Epithelial cell of proximal tubule (primary cell): ENCODE measurements at places on chromosomes 11 and 22. TPM values are rescaled to one million over a fixed set of nuclear protein-coding genes. Genes with fewer than 3 reads are reported as not detected.
A peak's percentile ranks its signal among the peaks of the same experiment; 100 is the strongest.

The NRIP3 gene
- total RNA-seq = 14.5 and 22.8 TPM in 2 replicates

GRCh38 chr11:33868647-33869461 lies 23.0 kb downstream of the LMO2 start:
- DNase-seq = no peak

The GSC2 gene
- not detected in 2 replicates for total RNA-seq

DNA sequence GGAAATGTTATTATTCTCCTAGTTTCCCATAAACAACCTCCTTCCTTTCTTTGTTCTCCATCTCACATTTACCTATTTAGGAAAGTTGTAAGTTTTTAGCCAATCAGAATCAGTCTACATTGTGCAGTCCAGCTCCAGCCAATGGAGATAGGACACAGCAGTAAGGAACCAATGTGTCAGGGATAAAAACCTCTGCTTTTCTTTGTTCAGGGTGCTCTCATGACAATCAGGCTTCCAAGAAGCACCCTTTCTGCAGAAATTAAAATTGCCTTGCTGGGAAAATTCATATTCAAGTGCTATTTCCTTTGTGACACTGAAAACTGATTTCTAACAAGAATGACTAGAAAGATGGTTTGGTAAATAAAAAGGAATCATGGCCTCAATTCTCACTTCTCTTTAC lies 14.6 kb downstream of the SCGB2A1 start:
- DNase-seq = no peak

DNA sequence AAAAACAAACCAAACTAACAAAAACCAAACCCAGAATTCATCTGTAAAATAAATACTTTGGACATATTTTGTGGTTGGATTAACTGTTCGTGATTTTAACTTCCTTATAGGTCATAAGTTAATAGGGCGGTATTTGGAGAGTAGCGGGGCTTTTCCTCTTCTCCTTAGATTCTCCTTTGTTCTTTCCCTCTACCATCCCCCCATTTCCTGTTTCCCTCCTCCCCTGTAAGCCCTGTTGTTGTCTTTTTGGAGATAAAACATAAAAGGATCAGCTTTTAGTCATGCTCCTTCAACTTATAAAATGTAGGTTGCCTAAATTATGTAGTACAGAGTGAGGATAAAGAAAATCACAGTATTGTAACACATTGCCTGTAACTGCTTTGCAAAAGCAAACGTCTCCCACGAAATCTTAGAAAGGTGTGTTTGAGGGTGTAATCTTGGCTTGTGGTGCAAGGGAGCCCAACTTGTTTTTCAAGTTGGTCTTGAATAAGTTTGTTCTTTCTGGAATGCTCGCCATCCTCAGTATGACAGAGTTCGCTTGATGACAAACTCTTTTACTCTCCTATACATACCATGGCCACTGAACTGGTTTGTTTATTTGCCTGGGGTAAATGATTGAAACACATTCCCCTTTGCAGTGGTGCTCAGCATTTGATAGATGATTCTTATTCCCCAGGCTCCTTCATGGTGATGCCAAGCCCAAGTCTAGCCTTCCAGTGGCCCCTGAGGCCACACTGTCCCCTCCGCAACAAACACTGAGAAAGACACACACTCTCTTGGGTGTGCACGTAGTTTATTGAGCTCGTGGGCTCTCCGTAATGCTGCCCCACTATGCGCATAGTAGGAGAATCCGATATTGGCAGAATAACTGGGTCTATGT lies 49.4 kb downstream of the TEAD1 start:
- DNase-seq = peak; percentile 81
